Activated CD4-positive, alpha-beta T cell treated with anti-CD3 and anti-CD28 coated beads, Interleukin-2, amount 10 ng/mL, durations not matched to agents 24 days and 14 days (primary cell): ENCODE measurements at places on chromosomes 5 and 9. TPM values are rescaled to one million over a fixed set of nuclear protein-coding genes. Genes with fewer than 3 reads are reported as not detected.

DNA sequence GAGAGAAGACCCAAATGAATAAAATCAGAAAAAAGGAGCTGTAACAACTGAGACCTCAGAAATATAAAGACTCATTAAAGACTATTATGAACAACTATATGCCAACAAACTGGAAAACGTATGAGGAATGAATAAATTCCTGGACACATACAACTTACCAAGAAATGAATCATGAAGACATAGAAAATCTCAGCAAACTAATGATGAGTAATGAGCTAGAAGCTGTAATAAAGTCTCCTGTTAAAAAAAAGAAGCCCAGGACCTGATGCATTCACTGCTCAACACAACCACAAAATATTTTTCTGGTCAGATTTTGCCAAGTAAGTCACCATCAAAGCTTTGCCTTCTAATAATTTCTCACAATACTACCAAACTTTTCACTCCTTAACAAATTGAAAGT is 666.7 kb downstream of the LRRC70 start:
- DNase-seq: no peak

Gene MSANTD3
- total RNA-seq: 10.0 and 13.9 TPM in 2 replicates

DNA sequence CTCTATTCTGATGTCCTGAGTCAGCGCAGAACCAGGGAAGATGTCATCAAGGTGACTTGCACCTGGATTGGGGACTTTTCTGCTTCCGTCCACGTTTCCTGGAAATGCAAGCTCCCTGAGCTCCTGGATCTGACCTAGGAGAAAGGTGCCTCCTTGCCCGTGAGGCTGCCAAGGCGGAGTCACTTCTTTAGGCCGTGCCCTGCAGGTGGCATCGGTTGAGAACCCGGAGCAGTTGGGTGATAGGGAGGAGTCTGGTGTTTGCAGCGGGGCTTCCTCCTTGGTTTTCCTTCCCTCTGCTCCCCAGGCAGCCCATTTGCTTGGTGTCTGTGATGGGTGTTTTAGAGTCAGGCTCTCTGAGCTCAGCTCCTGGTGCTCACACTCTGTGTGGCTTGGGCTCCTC is 15.2 kb downstream of the NANS start:
- DNase-seq: no peak

DNA sequence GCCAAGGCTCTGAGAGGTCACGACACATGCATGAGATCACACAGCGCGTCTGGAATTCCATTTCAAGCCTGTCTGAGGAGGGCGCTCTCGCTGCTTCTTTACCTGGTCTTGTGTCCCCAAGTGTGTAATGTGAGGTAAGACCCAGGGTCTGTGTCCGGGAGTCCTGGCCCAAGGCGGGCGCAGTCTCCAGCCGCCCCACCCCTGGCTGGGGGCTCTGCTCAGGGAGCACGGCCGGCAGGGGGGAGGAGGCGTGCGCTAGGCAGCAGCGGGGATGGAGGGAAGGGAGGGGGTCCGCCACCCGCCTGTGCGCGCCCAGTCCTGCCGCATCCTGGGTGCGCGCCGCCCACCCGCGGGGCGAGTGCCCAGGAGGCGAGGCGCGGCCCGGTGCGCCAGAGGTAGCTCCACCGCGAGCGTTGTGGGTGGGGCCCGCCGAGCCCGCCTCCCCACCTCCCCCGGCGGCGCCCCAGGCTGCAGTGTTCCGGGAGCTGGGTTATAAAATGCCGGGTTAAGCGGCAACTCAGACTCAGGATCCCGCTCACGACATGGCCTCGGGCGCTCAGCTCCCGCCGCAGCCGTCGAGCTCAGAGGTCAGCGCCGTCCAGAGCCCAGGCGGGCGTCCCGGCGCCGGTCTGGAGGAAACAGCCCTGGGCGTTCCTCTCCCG is at the start of gene CCNI2:
TSS of gene CCNI2 (plus strand) at position 473 of the 662 bp plus-strand sequence. CDS start at position 543, 70 bp downstream.
- DNase-seq: peak; percentile 90

DNA sequence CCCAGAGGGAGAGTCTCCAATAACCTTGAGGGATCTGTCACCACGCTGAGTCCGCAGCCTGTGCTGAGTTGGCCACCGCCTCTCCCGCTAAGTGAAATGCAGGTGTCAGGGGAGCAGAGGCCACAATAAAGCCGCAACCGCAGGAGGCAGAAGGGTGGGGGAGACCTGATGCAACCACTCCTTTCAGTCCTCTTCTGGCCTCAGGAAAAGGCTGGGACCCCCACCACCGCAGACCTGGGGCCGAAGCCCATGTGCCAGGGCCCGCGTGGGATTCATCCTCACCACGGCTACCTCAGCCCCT is 576 bp downstream of the MAP1B start:
- no peak for DNase-seq

DNA sequence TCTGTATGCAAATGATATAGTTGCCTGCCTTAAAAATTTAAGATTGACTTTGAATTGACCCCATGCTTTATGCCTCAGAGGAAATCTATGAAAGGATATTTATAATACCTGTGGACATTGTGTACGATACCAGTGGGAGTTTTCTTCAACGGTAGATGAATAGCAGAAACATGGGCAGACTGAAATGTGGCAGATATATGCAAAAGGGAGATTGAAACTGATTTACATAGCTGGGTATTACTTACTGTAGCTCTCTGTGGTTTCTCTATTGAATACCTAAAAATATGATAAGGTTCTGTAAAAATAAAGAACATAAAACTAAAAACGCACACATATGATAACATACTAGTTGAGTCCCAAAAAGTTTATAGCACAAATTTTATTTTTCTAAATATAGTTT is 345.2 kb upstream of the PCSK5 start:
- DNase-seq: no peak

DNA sequence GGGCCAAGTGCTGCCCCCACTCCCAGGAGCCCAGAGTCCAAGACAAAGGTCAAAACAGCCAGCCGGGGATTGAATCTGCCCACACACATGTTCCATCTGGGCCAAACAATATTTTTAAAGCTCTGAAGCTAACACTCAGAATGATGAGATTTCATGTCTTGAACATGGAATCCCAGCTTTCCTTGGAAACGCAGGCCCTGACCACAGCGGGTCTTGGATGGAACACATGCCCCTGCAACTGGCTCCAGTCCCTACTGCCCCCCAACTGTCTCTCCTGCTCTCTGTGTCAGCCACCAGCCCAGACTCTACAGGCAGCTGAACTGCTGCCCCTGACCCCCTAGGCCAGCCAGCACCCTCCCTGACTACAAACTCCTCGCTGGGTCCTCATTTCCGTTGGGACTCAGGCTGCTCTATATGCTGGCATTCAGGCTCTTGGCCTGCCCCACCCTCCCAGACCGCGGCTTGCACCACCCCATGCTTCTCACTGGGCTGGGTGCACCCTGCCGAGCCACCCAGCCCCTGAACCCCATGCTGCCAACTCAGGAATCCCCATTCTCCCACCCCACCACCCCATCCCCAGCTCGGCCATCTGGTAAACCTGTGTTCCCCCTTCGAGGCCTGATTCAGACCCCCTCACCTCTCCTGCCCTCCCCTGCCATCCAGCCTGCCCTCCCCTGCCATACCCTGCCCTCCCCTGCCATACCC is 71.7 kb downstream of the ADAMTS2 start:
- no peak for DNase-seq

DNA sequence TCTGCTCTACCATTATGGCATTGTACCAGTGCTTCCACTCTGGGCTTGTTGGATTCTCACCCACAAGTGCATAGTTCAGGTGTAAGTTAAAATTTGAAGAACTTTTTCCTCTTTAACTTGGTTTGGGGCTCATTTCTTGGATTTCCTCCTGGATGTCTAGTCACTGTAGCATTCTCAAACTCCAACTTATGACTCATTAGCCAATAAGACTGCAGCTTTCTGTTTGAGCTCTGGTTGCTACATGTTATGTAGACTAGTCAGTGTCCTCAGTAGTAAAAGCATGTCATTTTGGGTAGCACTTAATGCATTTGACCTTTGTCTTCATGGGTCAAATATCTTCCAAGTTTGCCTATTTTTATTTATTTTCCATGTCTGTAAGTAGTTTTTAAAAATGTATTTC is 790.8 kb downstream of the BRINP1 start:
- DNase-seq: no peak

Gene SLC35D2
- total RNA-seq: 5.2 and 6.1 TPM in 2 replicates

- DNase-seq: no peak
Observed at GRCh38 chr5:120016717-120017382, 387.5 kb downstream of the FAM170A start.

- no peak for DNase-seq
Observed at GRCh38 chr9:114097613-114098020, 1.5 kb downstream of the KIF12 start.

Gene WDR55
- 41.6 and 42.9 TPM in 2 replicates for total RNA-seq

- DNase-seq: no peak
Observed at GRCh38 chr5:34686762-34687268, 30.7 kb downstream of the RAI14 start.

Gene SCGB3A2
- total RNA-seq: not detected in 2 replicates

Gene SLC1A3
- not detected in 2 replicates for total RNA-seq

GRCh38 chr5:1536322-1536845 is 12.6 kb upstream of the LPCAT1 start:
- DNase-seq: peak; percentile 87

DNA sequence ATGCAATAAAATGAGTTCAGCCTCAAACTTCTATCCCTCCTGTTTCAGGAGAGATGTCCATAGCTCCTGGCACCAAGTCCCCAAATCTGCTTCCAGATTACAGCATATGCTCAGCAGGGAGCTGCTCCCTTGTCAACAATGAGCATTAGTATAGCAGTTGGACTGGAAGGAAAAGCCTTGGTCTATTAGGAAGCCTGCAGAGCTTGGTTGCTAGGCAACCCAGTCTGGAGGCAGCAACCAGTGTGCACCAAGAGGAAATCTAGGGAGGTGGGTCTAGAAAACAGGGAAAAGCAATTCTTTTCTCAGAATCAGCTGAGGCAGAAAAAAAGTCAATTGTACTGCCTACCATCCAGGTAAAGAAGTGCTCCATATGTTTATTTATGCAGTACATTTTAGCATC is 229.5 kb upstream of the NMUR2 start:
- DNase-seq: no peak

DNA sequence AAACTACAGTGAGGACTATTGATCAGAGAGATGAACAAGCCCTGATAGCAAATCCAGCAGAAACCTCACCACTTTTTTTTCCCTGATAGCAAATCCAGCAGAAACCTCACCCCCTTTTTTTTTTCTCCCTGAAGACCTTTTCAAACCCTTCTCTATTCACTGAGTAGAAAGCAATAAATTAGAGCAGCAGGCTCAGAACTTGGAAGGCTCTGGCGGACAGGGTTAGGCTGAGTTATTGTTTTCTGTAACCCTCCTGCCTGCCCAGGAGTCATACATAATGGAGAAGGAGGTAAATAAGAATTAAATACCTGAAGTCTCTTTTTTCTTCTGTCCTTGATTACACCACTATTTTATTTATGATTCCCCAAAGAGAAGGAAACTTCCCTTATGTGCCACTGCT is 136.3 kb upstream of the SNX2 start:
- DNase-seq: no peak

Gene QRFP
- not detected in 2 replicates for total RNA-seq

Gene LHFPL2
- 0.05 and 0.30 TPM in 2 replicates for total RNA-seq

Gene PCDHGA6
- total RNA-seq: 0.31 and 0.54 TPM in 2 replicates

Gene TMEM215
- total RNA-seq: not detected in 2 replicates

DNA sequence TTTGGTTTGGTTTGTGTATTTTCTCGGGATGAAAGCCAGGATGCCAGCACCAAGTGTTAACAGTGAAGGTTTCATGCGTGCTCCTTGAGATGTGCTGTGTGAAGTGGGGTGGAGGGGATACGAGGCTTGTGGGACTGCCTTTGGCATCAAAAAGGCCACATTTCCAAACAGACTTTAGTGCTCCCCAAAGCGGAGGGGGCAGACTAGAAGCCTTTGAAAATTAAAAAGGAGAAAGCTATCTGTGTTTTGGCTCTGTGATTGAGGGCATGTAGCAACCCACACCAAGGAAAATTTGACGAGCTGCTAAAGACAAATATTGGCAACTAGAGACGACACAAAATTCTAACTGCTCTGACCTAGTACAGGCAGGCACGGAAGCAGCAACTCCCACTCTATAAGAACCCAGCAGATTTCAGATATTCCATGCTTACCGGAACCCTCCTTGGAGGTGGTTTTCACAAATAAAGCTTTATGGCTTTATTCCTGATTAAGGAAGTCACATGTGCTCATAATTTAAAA is 154.5 kb downstream of the ARSB start:
- no peak for DNase-seq

Gene ANKRD31
- 0.33 and 0.47 TPM in 2 replicates for total RNA-seq

GRCh38 chr9:9483175-9483574 is 1129.6 kb downstream of the PTPRD start:
- no peak for DNase-seq

DNA sequence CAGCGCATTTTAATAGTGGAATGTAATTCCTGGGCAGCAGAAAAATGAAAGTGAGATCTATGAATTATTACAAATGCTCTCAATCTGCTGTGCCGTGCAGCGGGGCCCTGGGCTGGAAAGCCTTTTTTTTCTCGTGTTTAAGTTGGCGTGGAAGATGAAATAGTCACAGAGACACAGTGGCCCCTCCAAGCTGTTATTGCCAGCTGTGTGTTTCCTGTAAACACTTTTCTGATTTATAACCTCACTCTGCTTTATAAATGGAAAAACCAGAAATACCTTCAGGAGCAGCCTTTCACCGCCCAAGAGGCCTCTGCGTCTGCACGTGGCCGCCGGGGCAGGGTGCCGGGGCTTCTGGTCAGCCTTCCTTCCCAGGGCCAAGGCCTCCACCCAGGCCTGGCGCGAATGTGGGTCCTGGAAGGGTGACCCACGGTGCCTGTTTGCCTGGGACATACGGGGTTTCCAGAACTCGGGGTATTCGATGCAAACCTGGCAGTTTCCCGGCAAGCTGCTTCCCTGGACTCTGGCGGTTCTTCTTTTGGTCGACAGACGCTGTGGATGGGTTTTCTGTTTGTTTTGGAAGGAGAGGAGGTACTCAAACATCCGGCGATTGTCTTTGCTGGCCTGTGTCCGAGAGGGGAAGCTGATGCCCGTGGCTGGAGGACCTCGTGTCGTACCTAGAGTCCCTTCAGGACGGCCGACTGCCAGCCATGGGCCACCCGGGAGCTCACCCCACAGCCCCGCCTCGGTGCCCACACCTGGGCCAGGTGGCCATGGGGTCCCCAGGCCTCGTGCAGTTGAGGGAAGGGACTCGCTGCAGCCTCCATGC is 256.7 kb downstream of the PARP8 start:
- DNase-seq: no peak

DNA sequence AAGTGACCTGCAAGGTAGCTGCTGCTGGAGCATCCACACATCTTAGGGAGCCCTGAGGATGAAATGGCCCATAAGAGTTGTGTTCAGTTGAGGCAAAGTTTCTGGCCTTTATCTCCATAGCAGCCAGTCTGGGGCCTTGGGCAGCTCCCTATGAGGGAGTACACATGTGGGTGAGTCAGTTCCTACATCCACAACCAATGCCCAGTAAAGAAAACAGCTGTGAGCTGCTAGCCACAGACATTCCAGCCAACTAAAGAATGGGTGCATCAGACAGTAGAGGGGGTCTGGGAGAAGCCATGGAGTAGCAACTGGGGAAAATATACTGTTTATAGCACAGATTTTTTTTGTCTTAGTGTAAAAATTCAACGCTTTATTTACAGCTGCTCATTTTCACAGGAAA is 720.7 kb downstream of the TLE1 start:
- no peak for DNase-seq
